Stimulated activated CD4-positive, alpha-beta T cell treated with anti-CD3 and anti-CD28 coated beads, TNF-alpha, amount 100 ng/mL, for 24 hours (primary cell): ENCODE measurements at places on chromosomes 12 and 14.

DNA sequence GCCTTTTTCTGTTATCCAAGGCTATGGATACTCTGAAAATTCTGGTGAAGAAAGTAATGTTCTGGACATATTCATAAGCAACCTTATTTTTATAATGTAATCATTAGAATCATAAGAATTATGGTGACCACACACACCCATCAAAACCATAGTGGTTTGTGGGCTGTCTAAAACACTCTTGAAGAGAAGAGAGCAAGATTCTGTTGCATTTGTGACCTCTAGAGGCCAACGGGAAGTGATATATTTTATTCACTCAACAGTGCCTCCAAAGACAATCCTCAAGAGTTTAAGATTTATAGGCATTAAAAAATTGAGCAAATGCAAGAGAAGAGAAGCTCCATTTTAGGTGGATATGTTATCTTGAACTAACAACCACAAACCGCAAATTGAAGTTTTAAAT, 68.5 kb upstream of the LGR5 start:
- no peak for DNase-seq

DNA sequence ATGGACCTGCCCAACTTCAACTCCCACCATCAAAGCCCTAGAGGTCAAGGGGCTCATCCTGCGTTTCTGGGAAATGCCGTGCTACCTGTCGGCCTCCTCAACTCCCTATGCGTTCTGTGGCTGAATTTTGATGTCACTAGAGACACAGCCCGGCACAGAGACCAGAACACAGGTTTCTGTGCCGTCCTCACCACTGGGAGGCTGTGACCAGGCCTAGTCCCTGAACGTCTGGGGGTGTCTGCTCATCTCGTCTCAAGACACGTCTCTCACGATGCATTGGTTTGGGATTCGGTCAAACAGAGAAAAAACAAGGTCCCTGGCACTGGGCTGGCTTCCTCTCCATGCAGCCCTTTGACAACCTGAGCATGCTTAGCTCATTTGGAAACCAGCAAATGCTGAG, 33.5 kb downstream of the SLC15A4 start:
- DNase-seq, result no peak

DNA sequence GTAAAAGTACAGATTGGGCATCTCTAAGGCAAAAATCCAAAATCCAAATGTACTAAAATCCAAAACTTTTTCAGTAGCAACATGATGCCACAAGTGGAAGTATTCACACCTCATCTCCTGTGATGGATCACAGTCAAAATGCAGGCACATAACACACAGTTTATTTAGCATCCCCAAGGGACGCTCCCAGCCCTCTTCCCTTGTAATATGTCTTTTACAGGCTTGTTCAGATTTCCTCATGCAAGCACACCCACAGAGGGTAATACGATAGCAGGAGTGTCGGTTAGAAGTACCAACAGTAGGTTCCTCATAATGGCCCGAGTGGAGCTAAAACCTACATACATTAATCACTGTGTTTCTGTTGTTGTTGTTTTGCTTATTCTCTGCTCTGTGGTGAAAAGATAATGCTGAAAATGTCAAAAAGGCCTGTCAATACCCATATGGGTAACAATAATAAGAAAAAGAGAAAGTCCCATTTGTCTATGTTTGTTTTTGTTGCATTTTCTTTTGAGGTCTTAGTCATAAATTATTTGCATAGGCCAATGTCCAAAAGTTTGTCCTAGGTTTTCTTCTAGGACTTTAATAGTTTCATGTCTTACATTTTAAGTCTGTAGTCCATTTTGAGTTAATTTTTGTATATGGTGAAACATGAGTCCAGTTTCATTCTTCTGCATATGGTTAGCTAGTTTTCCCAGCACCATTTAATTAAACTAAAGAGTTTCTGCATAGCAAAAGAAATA, 133.1 kb downstream of the LRIG3 start:
- no peak for DNase-seq

GRCh38 chr12:102811110-102811737, 105.8 kb downstream of the PAH start:
- DNase-seq, result no peak

DNA sequence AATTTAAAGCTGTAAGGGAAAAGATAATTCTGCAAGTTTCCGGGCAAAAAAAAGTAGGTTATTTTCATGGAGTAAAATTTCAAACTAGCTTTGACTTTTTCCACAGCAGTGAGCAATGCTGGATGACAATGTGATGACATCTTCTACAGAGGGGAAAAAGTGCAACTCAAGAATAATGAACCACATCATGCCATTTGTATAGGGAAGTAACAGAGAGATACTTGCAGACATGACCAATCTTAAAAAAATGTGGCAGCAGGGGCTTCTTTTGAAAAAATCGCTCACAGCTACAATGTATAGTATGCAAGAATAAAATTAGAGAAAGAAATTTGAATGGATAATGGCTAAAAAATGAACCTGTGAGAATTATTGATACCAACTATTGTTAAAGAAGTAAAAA, 115.5 kb downstream of the DHRS2 start:
- DNase-seq, result no peak

DNA sequence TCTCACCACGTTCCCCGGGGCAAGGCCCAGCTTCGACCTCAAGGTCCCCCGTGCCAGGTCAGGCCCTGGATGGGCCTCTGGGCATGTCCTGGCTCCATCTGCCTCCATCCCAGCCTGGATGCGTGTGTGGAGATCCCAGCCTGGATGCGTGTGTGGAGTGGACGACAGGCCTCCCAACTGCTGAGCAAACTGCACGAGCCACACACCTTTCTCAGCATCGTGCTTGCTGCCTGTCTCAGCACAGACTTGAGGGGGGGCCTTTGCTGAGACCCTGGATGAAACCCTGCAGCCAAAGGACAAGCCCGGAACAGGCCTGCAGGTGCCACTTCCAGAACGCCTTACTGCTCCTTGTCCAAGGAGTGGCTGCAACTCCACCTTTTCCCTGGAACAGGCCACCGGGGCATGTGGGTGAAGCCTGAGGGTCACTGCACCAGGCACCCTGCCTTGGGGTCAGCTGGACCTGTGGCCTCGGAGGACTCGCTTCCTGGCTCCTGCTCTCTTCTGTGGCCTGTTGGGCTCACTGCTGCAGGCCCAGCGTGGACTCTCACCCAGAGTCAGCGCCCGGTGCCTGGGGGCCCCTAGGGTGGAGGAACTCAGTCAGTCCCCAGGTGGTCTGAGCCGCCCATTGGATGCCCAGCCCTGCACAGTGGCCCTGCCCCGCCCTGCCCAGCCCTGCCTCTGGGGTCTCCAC, 176.0 kb downstream of the KIF26A start:
- DNase-seq, result no peak

DNA sequence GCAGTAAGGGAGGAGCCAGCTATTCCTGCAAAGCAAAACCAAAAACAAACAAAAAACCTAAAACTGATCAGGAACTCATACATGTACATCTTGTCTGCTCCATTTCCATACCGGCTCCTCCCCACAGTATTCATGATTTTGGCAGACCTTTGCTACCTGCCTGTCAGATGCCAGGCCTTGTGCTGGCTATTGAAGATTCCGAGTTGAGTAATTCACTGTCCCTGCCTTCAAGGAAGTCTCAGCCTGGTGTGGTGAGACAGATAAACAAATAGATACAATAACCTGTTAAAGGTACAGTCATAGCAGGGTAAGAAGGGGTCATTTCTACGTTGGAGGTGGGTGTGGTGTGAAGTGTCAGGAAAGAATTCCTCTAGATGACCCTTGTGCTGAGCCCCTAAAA, 42.7 kb downstream of the SUSD6 start:
- no peak for DNase-seq

DNA sequence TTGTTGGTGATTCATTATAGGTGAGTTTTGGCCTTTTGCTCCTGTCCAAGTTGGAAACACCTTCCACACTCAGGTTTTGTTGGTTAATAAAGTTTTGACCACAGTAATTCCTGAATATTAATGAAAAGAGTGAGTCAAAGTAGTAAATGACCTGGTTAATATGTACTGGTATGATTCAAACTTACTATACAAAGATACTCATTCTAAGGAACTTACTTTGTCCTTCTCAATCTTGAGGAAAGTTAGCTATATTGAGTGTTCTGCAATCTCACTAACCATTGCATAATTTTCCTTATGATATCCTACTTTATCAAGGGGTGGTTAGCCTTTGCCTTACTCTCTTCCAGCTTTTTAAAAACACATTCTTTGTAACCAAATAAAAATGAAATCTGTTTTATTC, 20.9 kb upstream of the HECTD1 start:
- no peak for DNase-seq
